ENCODE measurements at places on chromosomes 2 and 18. TPM values are rescaled to one million over a fixed set of nuclear protein-coding genes. Genes with fewer than 3 reads are reported as not detected.

- peaks cover 6% of the 10 kb centered on the region for H3K27me3 ChIP-seq
- no peaks in the 10 kb centered on the region for H3K36me3 ChIP-seq
- H3K4me1 ChIP-seq, result no peaks in the 10 kb centered on the region
- no peak overlapping the region for H3K4me3 ChIP-seq
- DNase-seq, result no peak
These were observed 9.3 kb upstream of the EFEMP1 start for GRCh38 chr2:55932843-55933242.

The IL36RN gene
- polyA plus RNA-seq, result not detected

DNA sequence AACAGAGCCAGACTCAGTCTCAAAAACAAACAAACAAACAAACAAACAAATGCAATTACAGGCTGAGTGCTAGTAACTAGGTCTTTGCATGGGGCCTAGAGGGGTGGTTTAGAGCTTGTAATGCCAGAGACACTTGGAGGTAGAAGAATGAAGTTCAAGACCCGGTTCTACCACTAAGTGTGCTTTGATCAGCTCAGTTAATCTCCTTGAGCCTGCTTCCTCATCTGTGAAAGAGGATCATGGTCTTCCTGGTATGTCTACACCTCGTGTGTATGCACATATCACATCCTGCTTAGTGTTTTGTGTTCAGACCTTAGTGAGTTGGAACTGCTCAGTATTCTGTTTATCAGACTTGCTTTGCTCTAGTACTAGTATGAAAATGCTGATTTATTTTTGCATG lies 4.8 kb upstream of the ATP6V1C2 start:
- no peaks in the 10 kb centered on the region for H3K36me3 ChIP-seq
- no peak overlapping the region for H3K27ac ChIP-seq
- no peak for DNase-seq
- H3K4me3 ChIP-seq, result no peak overlapping the region
- H3K27me3 ChIP-seq, result peaks cover 51% of the 10 kb centered on the region

GRCh38 chr18:23059541-23060465 lies 75.5 kb upstream of the CABLES1 start:
- H3K4me1 ChIP-seq, result no peaks in the 10 kb centered on the region
- no peak overlapping the region for H3K4me3 ChIP-seq
- DNase-seq, result no peak
- no peaks in the 10 kb centered on the region for H3K27me3 ChIP-seq
- H3K27ac ChIP-seq, result no peak overlapping the region

GRCh38 chr2:46018773-46019591 lies 278.2 kb upstream of the EPAS1 start:
- no peak overlapping the region for H3K4me3 ChIP-seq
- H3K4me1 ChIP-seq, result no peaks in the 10 kb centered on the region
- no peaks in the 10 kb centered on the region for H3K27me3 ChIP-seq

The LRRC30 gene
- not detected for polyA plus RNA-seq
